ENCODE measurements at places on chromosomes 6 and 20.

GRCh38 chr20:16404171-16404570 lies 169.1 kb downstream of the KIF16B start:
- DNase-seq, result no peak

DNA sequence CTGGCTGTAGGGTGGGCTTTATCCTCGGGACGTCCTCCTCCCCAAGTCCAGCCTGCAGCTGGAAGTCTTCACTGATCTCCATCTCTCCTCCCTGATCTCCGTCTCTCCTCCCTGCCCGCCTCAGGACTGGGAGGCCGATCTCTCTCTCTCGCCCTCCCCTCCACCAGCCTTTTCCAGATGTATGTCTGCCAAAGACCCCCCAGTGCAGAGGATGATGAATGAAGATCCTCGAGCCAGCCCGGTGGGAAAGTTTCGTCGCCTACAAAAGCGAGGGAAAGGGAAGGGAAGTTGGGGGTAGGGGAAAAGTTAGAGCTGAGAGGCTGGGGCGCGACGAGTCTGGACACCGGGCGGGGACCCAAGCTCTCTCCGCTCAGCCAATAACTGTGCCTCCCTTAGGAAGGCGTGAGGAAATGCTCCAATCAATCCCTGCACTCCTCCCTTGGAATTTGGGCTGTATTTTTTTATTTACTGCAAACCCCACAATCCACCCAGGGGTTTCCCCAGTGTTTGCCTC lies 595 bp upstream of the SRF start:
- peak; percentile 84 for DNase-seq

- no peak for DNase-seq
Observed at GRCh38 chr6:135869857-135870256, 18.4 kb downstream of the PDE7B start.

GRCh38 chr20:50977066-50978021 lies 18.7 kb downstream of the MOCS3 start:
- no peak for DNase-seq

- no peak for DNase-seq
Observed at GRCh38 chr6:163721435-163721834, 306.9 kb downstream of the QKI start.

DNA sequence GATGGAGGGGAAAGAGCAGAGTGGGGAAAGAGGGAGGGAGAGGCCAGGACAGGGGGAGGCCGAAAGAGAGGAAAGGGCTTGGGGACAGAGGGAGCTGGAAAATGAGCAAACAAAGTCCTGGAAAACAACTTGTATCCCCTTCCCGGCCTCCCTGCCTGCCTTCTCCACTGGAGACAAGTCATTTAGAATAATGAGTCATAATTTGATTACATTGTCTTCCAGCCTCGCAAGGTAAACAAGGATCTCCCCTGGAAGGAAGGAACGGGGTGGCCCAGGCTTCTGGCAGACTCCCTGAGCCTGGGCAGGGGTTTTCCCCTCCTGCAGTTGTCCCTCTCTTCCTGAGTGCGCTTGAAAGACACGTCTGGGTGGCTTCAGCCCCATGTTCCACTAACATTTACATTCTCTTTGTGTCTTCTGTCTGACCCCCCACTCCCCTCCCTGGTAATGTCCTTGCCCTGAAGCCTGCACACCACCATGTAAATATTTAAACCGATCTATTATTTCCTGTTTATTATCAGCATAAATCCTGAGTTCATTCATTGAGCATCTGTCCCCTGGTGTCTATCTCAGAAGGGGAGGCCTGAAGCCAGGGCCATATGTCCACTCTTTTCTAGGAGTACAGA lies 12.1 kb upstream of the MRPS18A start:
- DNase-seq, result no peak

GRCh38 chr6:13146442-13146841 lies 181.9 kb downstream of the TBC1D7 start:
- DNase-seq, result no peak

DNA sequence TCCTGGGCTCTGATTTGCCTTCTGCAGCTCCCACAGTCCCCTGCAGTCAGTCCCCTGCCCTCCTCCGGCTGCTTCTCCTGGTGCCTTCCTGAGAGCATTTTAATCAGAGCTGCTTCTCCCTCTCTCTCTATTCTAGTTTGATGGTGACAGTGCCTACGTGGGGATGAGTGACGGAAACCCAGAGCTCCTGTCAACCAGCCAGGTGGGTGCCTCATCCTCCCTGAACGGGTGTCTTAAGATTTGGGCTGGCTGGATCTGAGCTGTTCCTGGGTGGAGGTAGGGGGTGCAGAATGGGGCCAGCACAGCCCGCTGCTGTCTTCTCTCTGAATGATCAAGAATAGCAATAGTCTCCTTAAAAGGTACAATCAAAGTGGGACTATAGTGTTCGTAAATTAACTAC lies 58.6 kb downstream of the TOX2 start:
- no peak for DNase-seq

- DNase-seq, result no peak
Observed at GRCh38 chr6:156686301-156686994, 90.7 kb upstream of the ARID1B start.

DNA sequence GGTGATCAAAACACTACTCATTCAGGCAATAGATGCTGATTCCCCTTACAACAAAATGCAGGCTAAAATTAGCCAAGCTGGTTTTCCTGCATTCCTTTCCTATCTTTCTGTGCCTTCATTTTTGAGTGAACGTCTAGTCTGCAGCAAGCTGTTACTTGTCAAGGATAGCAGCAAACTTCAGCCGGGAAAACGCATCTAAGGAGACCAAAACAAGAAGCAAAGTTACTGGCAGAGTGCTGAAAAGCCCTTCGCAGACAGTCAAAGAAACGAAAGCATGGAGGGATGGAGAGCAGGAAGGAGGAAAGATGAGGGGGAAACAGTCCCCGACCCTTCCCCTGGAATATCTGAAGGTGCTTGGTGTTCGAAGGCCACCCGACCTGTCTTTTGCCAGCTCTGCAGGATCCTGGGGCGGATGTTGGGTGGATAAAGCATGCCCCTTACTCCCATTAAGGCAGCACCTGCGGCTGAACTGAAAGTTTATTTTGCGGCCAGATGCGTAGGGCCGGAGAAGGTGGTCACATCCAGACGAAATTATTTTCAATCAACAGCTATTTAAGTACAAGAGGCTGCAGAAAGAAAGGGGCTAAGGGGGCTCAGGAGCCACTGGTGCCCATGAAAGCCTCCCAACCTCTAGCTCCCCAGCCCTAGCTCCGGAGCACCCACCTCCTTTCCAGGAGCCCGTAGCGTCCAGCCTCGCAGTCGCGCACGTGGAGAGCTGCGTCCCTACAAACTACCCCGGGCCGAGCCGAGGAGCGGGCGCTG lies 538 bp downstream of the FERMT1 start:
- DNase-seq, result peak; percentile 11

DNA sequence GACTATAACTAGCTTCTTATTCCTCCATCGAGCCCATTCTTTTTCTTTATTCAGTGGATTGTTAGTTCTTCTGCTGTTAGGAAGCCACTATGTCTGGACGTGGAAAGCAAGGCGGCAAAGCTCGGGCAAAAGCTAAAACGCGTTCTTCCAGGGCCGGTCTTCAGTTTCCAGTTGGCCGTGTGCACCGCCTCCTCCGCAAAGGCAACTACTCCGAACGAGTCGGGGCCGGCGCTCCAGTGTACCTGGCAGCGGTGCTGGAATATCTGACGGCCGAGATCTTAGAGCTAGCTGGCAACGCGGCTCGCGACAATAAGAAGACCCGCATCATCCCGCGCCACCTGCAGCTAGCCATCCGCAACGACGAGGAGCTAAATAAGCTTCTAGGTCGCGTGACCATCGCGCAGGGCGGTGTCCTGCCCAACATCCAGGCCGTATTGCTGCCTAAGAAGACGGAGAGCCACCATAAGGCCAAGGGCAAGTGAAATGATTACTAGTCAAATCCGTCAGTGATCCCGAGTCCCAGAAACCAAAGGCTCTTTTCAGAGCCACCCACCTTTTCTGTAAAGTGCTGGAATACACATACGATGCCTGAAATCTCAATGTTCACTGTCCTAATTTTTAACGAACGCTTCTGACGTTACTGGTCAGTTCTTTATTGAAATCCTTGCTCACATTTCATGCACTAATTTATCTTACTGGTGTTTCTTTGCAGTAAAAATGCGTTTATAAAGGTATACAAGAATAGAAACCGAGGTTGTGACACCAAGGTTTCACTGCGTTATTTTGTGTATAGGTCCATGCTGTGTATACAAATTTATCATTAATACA lies 129.9 kb downstream of the HFE start:
- DNase-seq, result peak; percentile 85

DNA sequence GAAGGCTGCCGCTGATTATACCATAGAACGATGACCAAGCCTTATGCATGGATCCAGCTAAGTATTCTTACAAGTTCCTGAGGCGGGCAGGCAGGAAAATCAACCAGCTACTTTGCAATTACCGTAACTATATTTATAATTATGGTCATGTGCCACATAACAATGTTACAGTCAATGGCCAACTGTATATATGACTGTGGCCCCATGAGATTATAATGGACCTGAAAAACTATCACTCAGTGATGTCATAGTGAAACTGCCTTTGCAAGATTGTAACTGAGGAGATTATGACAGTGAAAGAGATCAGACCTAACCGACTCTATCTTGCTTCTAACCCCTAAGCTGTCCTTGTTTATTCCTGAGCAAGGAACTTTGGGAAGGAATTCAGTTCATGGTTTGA lies 33.1 kb upstream of the FAM135A start:
- DNase-seq, result no peak

- no peak for DNase-seq
Observed at GRCh38 chr20:58447511-58448391, 58.7 kb downstream of the VAPB start.

- DNase-seq, result no peak
Observed at GRCh38 chr6:127247114-127248096, 19.3 kb upstream of the RNF146 start.

DNA sequence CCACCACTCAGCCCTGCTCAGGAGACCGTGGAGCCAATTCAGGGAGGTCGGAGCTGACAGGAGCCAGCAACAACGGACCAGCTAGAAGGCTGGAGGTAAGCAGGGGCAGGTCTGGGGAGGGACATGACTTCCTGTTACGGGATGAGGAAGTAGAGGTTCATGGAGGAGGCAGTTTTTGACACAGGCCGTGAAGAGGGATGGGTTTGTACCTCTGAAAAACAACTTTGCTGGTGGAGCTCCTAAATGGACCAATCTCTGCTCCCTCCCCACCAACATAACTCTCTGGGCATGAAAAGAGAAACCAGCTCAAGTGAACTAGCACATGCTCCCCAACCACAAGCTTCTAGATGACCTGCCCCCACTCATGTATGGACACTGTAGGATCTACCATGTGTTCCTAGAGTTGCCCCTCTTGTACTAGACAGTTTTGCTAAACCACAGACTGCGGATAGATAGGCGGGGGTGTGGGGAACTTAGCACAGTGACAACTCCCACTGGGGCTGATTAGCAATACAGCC lies 31.4 kb downstream of the RALGAPA2 start:
- no peak for DNase-seq
